ENCODE measurements at places on chromosomes 4 and X. TPM values are rescaled to one million over a fixed set of nuclear protein-coding genes. Genes with fewer than 3 reads are reported as not detected.

GRCh38 chr4:8093587-8094274, 64.9 kb downstream of the ABLIM2 start:
- DNase-seq, result no peak

GRCh38 chrX:108001218-108001814, 19.1 kb upstream of the TEX13B start:
- DNase-seq, result no peak

GRCh38 chrX:16119353-16120220, 3.8 kb upstream of the GRPR start:
- DNase-seq, result no peak

Gene SLITRK4
- total RNA-seq, result not detected

Gene CTAG2
- not detected for total RNA-seq

Gene HSFX2
- total RNA-seq, result not detected

Gene PDZD4
- total RNA-seq, result 8.0 TPM
